ENCODE measurements at places on chromosomes 3 and 15. TPM values are rescaled to one million over a fixed set of nuclear protein-coding genes. Genes with fewer than 3 reads are reported as not detected.

UNC13C gene
- 0.01 TPM for total RNA-seq

HIGD1A gene
- total RNA-seq, result 94.1 TPM

MEX3B gene
- 4.0 TPM for total RNA-seq

DUOX1 gene
- not detected for total RNA-seq

HYAL2 gene
- total RNA-seq, result 24.2 TPM

KPNA4 gene
- 30.2 TPM for total RNA-seq

CHRNA3 gene
- total RNA-seq, result 0.33 TPM

IRAK2 gene
- 12.8 TPM for total RNA-seq

PP2D1 gene
- total RNA-seq, result not detected

SLITRK3 gene
- total RNA-seq, result not detected

ATP8B4 gene
- total RNA-seq, result 1.0 TPM

GOLGA8T gene
- total RNA-seq, result 1.6 TPM

WDR93 gene
- total RNA-seq, result 0.21 TPM

ADGRG7 gene
- not detected for total RNA-seq

ARHGEF26 gene
- 11.9 TPM for total RNA-seq

FEZF2 gene
- total RNA-seq, result not detected

FOXL2 gene
- total RNA-seq, result 4.2 TPM

SLC25A36 gene
- 19.5 TPM for total RNA-seq

C2CD4A gene
- 0.17 TPM for total RNA-seq

MYO1E gene
- 319 TPM for total RNA-seq

OCA2 gene
- total RNA-seq, result 0.28 TPM

LMCD1 gene
- 70.3 TPM for total RNA-seq

SOX14 gene
- total RNA-seq, result not detected

KCNH8 gene
- not detected for total RNA-seq

SEMA7A gene
- 1.6 TPM for total RNA-seq

ADAMTSL3 gene
- total RNA-seq, result 0.34 TPM

CFAP91 gene
- total RNA-seq, result 0.24 TPM

ACTL6A gene
- 48.3 TPM for total RNA-seq

GUCA1C gene
- not detected for total RNA-seq

TTBK2 gene
- total RNA-seq, result 1.3 TPM

GCNT3 gene
- 105 TPM for total RNA-seq

MYO5A gene
- 19.3 TPM for total RNA-seq

MELTF gene
- total RNA-seq, result 60.8 TPM

ST8SIA2 gene
- 0.48 TPM for total RNA-seq

TMEM207 gene
- total RNA-seq, result not detected

MESP2 gene
- 0.52 TPM for total RNA-seq

IL20RB gene
- 0.99 TPM for total RNA-seq

SLC12A8 gene
- total RNA-seq, result 2.3 TPM

MORC1 gene
- not detected for total RNA-seq

SCN11A gene
- total RNA-seq, result 0.01 TPM

PTX3 gene
- 1.2 TPM for total RNA-seq

CDC25A gene
- 8.9 TPM for total RNA-seq

MESD gene
- total RNA-seq, result 35.8 TPM

BNIP2 gene
- 68.3 TPM for total RNA-seq

CTDSPL gene
- 21.3 TPM for total RNA-seq

CYP8B1 gene
- not detected for total RNA-seq

MYZAP gene
- 1.3 TPM for total RNA-seq

All from A549 treated with AZD2906 at 1 μM for 4 hours (cell line).